ENCODE measurements at places on chromosomes 2 and 18.

GRCh38 chr2:136534811-136535210, 230.5 kb upstream of the THSD7B start:
- no peak for DNase-seq

GRCh38 chr2:212097001-212097400, 441.6 kb downstream of the ERBB4 start:
- DNase-seq: no peak

DNA sequence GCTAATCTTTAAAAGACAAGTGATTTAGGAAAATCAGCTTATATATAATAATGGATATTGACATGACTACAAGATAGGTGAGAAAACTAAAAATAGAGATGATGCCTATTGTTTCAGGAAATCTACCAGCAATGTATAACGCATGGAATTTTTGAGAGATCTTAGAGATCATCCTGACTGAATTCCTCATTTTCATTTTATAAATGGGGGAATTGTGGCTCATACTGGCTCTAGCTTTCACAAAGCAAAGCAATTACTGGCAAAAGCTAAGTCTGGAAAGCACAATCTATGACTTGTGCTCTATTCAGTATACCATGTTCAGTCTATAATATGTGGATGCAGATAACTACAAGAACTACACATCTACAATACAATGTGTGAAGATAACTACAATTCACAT, 51.9 kb upstream of the FANCL start:
- no peak for DNase-seq

DNA sequence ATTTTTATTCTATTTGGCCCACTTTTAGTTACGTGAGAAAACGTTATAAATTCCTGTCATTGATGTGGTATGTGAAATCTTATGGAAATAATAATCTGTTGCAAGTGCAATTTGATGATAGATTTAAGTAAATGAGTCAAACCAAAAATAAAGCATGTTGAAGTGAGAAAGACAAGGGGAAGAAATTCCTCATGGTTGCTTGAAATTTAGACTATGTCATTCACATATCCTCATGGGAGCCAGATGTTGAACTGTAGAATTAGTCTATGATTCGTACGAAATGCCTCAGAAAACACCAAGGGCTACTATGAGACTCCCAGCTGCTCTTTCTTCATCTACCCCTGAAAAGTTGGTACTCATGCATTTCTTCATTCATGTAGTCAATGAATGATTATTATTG, 55.7 kb downstream of the KLHL14 start:
- DNase-seq: no peak

DNA sequence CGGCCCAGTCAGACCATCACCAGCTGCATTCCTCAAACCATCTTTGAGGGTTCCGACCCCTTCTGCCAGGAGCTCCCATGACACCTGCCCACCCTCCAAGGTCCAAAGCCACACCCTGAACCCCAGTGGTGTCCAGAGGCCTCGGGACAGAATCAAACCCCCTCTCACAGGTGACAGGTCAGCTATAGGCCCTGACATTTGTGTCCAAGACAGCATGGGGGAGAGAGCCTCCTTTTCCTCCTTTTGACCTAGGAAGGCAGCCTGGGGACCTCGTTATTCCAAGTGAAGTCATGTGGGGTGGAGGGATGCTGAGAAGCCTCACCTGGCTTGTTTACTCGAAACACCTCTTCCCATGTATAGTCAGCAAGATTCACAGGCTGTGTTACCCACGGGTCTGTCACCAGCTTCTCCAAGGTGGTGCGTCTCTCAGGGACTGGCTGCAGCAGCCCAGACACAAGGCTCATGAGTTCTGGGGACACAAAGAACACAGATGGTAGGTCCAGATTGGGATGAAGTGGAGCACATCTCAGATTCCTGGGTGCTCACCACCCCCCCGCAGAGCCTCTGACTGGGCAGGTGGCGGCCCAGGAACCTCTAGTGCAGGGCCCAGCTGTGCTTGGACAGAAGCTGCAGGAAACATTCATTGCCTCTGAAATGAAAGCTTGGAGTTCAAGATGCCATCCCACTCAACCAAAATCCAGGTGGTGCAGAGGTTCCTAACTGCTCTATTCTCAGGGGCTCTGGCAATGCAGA, 5.1 kb upstream of the MTERF4 start:
- DNase-seq: no peak

GRCh38 chr2:85131116-85131515, 2.1 kb upstream of the TCF7L1 start:
- DNase-seq: no peak

Measured in adrenal gland (tissue), 19 donors.